Posterior cingulate gyrus (tissue), 11 donors: ENCODE measurements at places on chromosomes 6 and 20.

- DNase-seq: no peak
These were observed 125.7 kb upstream of the ARID1B start for GRCh38 chr6:156651486-156651885.

DNA sequence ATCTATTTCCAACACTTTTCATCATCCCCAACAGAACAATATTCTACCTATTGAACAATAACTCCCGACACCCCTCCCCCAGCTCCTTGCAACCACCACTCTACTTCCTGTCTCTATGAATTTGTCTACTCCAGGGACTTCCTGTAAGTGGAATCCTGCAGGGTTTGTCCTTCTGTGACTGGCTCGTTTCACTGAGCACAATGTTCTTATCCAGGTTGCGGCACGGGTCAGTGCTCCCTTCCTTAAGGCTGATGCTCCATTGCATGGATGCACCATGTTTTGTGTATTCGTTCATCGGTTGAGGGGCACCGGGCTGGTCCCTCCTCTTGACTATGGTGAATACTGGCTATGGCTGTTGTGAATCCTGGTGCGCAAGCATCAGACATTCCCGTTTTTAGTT is 163.2 kb downstream of the TBXT start:
- no peak for DNase-seq

GRCh38 chr20:19024296-19025035 is 188.0 kb upstream of the SLC24A3 start:
- DNase-seq: no peak

DNA sequence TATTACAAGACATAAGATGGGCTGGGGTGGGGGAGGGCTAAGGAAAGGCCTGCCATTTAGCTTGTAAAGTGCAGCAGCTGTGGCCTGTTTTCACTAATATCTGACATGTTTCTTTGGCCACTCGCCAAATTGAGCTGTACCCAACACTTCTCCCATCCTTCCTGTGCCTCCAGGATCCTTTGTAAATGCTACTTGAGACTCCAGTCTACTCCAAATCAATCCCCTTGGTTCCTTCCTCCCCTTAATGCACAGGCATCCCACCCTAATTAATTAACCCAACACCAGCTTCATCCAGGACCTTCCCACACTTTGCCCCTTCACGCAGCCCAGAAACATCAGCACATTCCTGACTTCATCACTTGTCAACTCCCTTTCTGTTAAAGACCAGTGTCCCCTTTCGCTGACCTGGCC is 55.0 kb upstream of the TCF21 start:
- no peak for DNase-seq

GRCh38 chr20:5727018-5727515 is 23.1 kb upstream of the SHLD1 start:
- no peak for DNase-seq

DNA sequence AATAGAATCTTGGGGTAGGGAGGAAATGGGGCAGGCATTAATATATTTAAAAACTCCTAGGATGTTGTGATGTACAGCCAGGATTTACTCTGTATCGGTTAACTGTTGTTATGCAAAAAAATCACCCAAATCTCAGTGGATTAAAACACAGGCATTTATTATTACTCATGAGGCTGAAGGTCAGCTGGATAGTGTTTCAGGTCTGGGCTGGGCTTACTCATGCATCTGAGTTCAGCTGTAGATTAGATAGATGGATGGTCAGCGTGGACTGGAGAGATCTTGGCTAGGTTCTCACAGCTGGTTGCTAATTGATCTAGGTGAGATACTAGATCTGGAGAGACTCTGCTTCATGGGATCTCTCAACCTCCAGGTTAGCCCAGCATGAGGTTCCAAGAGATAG is 131.4 kb downstream of the BTBD3 start:
- no peak for DNase-seq

DNA sequence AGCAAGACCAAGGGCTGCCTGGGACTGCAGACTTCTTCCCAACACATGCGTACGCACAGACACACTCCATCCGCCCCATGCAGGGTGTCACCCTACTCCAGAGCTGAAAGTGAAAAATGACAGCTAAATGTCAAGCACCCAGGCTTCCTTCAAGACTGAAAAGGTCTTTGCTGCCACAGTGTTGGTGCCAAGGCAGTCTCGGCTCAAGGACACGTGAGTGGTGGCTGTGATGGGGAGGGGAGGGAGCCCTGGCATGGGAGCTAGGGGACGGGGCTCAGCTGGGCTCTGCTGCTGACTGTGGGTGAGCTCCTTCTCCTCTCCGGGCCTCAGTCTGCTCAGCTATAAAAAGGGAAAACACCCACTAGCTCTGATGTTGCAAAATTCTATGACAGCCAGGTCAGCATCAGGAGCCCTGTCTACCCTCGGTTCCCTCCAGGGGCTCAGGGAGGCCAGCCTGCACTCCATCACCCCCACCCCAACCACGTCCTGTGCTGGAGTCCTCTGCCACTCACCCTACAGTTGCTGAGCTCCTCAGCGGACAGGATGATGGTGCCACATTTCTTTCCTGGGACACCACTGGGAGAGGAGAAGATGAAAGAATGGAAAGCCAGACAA is 47.6 kb downstream of the CPNE5 start:
- no peak for DNase-seq

GRCh38 chr6:13629459-13630116 is 14.5 kb downstream of the NOL7 start:
- no peak for DNase-seq

- no peak for DNase-seq
These were observed 69.1 kb upstream of the BTN3A2 start for GRCh38 chr6:26295691-26296555.

DNA sequence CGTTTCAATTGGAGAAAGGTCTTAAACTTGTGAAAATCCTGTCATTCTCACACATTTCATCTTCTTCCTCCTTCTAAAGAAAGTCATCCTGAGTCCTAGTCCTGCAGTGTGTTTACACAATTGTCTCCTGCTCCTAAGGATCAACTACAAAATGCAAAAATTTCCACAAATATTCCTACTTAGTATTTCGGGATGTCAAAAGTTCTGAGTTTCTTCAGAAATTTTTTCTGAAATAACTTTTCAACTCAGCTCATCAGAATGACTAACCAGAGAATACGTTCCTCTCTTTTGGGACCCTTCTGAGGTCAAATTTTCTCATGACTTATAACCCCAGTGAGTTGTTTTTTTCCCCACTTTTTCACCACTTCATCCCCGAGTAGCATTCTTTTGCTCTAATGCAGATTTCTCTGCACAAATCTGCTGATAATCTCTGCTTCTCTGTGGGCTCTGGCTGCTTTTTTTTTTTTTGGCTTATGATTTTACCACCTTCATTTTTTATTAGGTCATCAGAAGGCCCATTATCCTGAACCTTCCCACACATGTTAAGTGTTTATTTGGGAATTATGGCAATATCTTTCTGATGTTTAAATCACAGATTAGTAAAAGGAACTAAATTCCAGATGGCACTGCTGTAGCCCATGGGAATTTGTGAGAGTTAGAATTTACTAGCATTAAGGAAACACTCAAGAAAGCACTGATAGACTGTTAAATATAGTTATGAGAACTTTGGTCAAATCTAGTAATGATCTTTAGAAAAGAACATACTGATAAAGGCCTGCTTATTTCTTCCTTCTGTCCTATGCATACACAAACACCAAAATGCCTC is 41.4 kb downstream of the MAP3K5 start:
- no peak for DNase-seq
